ENCODE measurements at places on chromosomes 2 and 18. TPM values are rescaled to one million over a fixed set of nuclear protein-coding genes. Genes with fewer than 3 reads are reported as not detected.

ALPG gene
- not detected for polyA plus RNA-seq

SP140 gene
- polyA plus RNA-seq = not detected

DOK6 gene
- 0.76 TPM for polyA plus RNA-seq

TUBB8B gene
- polyA plus RNA-seq = not detected

SANBR gene
- 12.2 TPM for polyA plus RNA-seq

DYNAP gene
- not detected for polyA plus RNA-seq
